ENCODE measurements at places on chromosomes 5 and 9. TPM values are rescaled to one million over a fixed set of nuclear protein-coding genes. Genes with fewer than 3 reads are reported as not detected.

DNA sequence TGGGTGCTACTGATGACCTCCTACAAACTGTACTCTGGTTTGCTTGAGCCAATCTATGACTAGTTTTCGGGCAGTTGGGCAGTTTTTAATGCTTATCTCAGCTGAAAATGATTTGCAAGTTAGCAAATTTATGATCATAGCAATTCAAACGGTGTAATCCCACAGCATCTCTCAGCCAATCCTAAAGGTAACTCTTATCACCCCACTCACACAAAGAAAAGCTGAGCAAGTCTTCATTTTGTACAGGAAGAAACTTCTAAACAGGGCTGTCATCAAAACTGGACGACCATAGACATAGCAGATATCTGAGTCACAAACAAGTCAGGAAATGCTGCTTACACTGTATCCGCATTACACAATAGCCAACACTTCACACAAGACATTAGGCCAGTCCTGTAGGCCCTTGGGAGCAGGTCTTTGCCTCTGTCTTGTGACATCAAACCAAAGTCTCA is 2.6 kb upstream of the ENC1 start:
- DNase-seq = peak; percentile 85

- DNase-seq = no peak
Observed at GRCh38 chr9:96522366-96522765, 72.4 kb downstream of the HABP4 start.

OSMR gene
- total RNA-seq = 72.8 TPM

DNA sequence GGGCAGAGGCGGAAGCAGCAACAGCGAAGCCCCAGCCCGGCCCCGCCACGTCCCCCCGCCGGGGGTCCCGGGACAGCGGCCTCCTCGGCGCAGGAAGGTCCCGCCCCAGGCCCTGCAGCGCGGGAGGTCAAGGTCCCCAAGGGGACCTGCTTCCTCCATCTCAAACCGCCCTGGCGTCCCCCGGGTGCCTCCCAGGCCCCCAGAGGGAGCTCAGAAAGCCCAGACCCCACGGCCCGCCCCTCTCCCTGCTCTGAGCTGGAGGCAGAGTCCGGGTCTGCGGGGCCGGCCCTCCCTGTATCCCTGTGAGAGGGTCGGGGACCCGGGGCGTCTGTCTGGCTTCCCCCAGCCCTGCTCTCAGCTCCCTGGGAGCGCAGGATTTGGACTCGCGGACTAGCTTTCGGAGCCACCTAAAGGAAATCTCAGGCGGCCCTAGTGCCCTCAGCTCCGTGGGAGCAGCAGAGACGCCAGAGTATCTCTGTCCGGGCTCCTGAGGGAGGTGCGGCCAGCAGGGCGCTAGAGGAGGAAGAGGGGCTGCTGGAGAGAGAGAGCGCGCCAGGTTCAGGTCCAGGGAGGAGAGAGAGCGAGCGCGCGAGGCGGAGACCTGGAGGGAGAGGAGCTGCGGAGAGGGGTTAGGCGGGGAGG is 30.7 kb downstream of the EXOC3 start:
- peak; percentile 32 for DNase-seq

DNA sequence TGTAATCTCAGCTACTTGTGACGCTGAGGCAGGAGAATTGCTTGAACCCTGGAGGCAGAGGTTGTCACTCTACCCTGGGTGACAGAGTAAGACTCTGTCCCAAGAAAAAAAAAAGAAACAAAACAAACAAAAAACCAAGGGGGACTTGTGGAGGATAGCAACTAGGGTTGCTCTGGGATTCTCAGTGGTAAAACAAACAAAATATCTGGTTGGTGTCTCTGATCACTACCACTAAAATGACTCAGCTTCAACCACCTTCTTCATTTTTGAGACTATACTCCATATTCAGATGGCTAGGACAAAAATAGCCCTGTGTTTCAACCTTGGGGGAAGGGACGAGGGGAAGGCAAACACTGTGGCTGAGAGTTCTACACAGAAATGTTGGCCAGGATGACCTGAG is 110.3 kb downstream of the ARRDC3 start:
- no peak for DNase-seq

DNA sequence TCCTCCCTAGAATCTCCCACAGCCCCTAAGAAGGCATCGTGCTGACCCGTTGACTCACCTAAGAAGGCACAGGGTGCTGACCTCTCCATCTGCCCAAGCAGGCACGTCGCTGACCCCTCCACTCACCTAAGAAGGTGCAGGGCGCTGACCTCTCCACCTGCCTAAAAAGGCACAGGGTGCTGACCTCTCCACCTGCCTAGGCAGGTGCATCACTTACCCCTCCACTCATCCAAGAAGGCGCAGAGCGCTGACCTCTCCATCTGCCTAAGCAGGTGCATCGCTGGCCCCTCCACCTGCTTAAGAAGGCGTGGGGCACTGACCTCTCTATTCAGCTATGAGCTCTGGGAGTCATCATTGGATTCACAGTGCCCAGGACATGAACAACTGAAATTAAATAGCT is 54.4 kb upstream of the FCN1 start:
- peak; percentile 0 for DNase-seq

DNA sequence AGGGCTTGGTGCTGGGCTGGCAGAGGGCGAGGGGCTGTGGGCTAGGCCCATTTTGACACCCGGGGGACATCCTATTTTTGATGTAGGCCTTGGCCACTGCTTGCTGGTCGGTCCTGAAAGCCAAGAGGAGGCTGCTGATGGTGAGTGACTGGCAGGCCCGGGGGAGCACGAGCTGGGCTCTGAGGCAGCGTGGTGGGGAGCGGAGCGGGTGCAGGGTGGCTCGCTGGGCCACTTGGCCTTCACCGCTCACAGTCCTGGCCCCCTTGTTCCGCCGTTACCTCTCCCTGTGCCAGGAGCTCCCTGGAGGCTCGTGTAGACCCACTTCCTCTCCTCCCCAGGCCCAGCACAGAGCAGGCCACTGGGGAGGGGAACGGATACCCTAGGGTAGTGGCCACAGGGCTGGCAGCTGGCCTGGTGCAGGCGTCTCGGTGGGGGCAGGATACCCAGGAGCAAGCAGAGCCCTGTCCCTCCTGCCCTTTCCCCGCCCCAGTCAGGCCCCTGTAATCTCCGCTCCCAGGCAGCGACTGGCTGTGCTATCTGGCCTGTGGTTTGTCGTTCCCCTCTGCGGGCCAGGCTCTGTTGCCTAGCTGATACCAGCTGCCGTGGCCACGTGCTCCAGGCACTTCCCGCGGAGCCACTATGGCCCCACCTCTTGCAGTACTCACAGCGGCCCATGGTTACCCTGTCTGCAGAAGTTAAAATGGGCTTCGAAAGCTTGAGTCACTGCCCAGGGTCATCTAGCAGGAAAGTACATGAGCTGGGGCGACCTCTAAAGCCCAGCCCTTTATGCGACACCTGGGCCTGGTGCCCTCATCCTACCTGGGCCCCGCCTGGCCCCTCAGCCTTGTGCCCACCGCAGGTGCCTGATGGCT is 11.7 kb upstream of the DOLPP1 start:
- DNase-seq = peak; percentile 16

PCDHGA12 gene
- 5.6 TPM for total RNA-seq

BDP1 gene
- total RNA-seq = 59.1 TPM

GRCh38 chr5:163569284-163569683 is 63.9 kb downstream of the MAT2B start:
- DNase-seq = no peak

MRPS2 gene
- 18.2 TPM for total RNA-seq

DNA sequence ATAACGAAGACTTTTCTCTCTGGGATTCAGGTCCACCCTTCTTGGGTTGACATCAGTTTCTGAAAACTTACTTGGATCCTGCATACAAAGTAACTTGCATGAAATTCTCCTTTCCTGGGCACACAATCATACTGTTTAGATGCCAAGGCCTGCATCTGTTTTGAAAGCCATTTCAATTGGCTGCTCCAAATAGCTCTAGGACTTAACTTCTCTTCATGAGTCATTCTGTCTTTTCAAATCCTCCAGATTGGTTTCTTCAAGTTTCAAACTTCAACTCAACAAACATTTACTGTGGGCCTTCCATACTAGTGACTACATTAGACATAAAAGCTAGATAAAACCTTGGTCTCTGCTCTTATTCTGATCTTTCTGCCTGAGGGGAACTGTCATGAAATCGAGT is 54.8 kb upstream of the HMHB1 start:
- no peak for DNase-seq

GRCh38 chr9:123318202-123318601 is 37.8 kb upstream of the CRB2 start:
- peak; percentile 69 for DNase-seq

DNA sequence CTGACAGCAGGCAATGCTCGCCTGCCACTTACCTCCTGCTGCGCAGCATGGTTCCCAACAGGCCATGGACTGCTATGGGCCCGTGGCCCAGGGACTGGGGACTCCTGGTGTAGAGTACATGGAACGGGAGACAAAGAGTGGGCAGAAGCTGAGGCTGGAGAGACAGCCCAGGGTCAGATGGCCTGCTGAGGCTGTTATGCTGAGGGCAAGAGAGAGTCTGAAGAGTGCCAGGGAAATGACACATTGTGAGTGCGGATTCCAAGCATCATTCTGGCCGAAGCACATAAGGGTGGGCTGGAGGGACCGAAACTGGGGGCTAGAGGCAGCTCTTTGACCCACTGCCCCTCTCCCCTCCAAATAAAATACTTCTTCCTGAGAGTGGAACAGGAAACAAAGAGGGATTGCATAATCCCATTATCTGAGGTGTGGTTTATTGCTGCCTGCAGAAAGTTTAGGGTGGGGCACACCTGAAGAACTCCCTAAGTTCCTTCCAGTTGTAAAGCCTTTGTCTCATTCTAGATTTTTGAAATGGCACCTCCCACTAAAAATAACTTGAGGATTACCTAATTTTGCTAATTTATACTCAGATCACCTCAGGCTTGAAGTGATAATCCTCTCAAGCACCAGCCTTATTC is 158.1 kb downstream of the ATP10B start:
- no peak for DNase-seq

- no peak for DNase-seq
Observed at GRCh38 chr5:177504086-177505056, 5.3 kb downstream of the DOK3 start.

NTNG2 gene
- total RNA-seq = 4.4 TPM

GFPT2 gene
- 19.7 TPM for total RNA-seq

FAM120A gene
- 134 TPM for total RNA-seq

SLC36A2 gene
- not detected for total RNA-seq

DNA sequence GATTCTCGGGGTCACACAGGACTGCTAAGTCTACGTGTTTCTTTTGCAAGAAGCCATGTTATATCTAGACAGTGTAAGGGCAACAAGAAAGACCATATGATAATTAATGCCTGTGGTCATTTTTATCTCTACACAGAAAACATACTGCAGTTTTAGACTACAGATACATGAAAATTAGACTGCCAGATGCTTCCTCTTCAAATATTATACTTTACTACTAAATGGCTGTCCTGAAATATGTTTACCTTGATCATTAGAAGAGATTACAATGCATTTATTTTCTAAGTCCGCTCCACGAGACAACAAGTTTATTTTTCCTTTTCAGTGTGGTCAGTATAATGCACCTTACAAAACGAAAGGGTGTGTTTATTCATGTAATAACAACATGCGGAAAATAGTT is 147.6 kb downstream of the KIAA0825 start:
- no peak for DNase-seq

DNA sequence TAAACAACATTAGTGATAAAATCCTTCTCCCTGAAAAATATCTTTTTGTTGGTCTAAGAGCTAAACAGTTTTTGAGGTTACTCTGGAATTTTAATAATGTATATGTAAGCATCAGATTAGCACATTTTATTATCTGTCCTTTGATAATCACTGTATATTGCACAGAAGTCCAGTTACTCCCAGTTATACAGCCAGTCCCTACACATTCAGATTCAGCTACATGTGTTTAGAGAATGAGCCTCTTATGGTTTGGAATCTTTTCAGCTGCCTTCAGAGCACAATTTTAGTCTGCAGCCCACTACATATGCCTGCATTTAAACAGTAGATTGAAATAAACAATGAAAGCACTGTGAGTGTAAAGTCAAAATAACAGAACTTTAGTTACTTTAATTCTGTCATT is 438.2 kb downstream of the ARHGEF28 start:
- peak; percentile 51 for DNase-seq

CHD1 gene
- 26.0 TPM for total RNA-seq

GRCh38 chr9:110180511-110181434 is 27.2 kb downstream of the C9orf152 start:
- no peak for DNase-seq

C9orf72 gene
- total RNA-seq = 23.4 TPM

DNA sequence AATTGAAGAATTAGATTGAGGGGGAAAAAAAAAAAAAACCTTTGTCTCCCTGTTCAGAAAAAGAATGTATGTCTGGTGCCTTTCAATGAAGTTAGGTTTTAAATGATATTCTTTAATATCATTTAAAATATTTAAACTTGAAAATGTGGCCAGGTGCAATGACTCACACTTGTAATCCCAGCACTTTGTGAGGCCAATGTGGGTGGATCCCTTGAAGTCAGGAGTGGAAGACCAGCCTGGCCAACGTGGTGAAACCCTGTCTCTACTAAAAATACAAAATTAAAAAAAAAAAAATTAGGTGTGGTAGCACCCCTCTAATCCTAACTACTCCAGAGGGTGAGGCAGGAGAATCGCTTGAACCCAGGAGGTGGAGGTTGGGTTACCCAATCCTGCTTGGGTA is 111.1 kb upstream of the RASA1 start:
- DNase-seq = no peak

GRCh38 chr9:93267091-93267541 is 83.2 kb downstream of the WNK2 start:
- no peak for DNase-seq

GRCh38 chr9:137720571-137721110 is 101.8 kb downstream of the EHMT1 start:
- DNase-seq = no peak

GRCh38 chr9:29422438-29422837 is 1849.2 kb upstream of the C9orf72 start:
- no peak for DNase-seq

All from lung (tissue), 17 donors.